ENCODE measurements at places on chromosomes 6 and 20.

GRCh38 chr6:114272582-114272981, 70.2 kb downstream of the HS3ST5 start:
- DNase-seq: no peak

- DNase-seq: no peak
Observed at GRCh38 chr6:168284187-168284586, 35.4 kb downstream of the DACT2 start.

DNA sequence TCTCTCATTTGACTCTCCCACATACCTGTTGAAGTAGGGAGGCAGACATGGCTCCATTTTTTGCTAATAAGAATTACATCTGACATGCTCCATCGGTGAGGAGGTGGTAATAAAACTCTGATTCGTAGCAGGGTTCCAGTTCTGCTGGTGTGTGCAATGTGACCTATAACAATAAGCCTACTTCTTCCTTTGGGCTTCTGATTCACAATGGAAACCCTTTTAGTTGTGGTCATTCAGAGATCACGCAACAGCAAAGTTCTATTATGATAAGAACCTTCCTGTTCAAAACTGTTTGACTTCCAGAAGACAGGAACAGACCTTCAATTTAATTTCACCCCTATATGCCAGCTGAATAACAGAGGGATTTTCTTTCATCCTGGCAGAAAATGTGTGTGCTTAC, 31.4 kb upstream of the GSTA4 start:
- DNase-seq: no peak

DNA sequence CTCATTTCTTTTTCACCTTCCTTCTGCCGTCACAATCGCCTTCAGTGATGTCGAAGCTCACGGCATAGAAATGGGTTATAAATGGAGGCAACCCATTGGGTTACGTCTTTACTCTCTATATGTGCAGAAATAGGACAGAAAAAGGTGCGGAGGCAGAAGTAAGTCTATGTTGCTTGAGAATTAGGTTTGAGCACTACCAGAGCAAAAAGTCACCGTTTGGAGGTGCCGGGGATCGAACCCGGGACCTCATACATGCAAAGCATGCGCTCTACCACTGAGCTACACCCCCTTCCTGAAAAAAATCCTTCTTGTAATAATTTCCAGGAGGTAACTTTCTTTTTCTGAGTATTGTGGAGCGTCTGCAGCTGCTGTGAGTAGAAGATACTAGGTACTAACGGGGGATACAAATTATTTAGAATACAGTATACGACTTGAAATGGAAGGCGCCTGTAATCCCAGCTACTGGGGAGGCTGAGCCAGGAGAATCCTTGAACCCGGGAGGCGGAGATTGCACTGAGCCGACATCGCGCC, 134.2 kb downstream of the TRIM27 start:
- DNase-seq: peak; percentile 15

DNA sequence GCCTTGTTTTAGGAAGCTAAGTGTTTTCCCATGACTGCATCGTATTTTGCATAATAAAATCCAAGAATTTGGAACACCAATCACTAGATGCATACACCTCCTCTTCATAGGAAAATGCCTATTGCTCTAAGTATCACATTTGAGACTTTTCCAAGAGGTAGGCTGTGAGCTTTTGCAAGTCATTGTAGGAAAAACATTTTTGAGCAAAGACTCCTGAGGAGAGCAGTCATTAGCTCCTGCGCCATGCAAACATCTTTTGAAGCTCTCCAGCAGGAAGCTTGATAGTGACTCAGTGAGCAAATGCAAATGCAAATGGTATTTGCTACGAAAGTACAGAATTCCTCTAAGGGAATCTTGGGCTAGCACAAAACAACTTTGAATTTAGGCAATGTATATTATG, 750.4 kb downstream of the QKI start:
- DNase-seq: no peak

All from pons (tissue), 1 donor.